ENCODE measurements at places on chromosomes 1 and 21.

DNA sequence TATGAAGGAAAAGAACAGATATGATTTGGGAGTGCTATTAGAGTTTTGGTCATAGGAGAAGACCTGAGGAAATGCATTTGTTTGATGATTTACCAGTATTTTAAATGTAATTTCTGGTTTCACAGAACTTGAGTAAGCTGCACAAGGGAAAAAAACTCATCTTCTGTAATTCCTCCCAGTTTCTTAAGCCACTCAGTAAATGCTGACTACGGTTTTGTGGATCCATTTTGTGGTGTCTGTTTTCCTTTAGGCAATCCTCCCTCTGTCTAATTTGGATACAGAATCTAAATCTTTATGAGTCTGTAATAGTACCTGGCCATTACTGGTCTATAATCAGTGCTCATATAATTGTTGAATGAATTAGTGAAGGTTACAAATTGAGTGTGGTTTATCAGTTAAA lies 72.0 kb downstream of the OLFML2B start:
- no peak for DNase-seq

- no peak for DNase-seq
Measured at GRCh38 chr1:234315091-234315541, 58.1 kb upstream of the COA6 start.

- no peak for DNase-seq
Measured at GRCh38 chr1:240152611-240153297, 61.1 kb downstream of the FMN2 start.

- DNase-seq, result no peak
Measured at GRCh38 chr1:14476170-14476955, 122.1 kb upstream of the KAZN start.

DNA sequence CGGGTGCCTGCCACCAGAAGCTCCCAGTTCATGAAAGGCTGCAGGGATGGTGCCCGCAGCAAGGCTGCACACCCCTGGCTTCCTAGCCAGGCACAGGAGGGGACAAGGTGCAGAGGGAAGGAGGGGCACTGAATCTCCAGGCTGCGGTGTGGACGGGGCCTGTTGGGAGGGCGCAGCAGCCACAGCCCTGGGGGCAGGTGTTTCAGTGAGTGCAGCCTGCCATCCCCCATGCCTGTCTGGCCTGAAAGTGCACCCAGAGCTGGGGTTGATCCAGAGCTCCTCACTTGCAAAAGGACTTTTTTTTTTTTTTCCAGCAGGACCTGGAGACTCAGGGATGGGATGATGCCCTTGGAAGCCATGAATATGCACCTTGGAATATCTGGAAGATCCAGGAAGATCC lies 153.7 kb upstream of the C1orf174 start:
- no peak for DNase-seq

DNA sequence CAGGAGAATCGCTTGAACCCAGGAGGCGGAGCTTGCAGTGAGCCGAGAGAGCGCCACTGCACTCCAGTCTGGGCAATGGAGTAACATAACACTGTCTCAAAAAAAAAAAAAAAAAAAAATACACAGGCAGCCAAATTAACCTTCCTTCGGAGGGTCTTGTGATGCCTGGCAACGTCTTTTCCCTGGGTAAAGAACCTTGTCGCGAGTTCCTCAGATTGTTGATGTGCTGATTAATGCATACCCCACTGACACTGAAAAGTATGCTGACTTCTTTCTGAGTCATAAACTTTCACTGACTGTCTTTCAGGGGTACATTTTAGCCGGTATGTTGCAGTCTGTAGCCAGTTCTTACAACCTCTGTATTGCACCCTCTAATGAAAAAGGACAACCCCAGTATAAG lies 95.1 kb upstream of the SOD1 start:
- no peak for DNase-seq

GRCh38 chr1:47388030-47388890 lies 27.8 kb upstream of the FOXE3 start:
- DNase-seq, result no peak

- DNase-seq, result no peak
Measured at GRCh38 chr1:34113362-34113761, 51.7 kb downstream of the CSMD2 start.

DNA sequence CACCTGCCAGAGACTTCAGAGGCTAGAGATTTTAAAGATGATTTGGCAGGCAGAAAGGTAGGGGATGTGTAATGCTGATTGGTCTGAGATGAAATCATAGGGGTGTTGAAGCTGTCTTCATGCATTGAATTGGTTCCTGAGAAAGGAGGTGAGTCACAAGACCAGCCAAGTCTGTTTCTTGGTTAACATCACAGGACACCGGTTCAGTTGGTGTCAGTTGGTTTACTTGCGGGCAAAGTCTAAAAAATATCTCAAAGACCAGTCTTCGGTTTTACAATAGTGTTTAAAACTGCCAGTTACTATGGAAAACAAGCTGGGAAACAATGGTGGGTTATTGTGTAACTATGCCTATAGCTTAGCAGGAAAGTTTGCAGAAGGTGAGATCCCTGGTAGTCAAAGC lies 305.9 kb downstream of the BARHL2 start:
- DNase-seq, result no peak
